ENCODE measurements at places on chromosomes 2 and 18. TPM values are rescaled to one million over a fixed set of nuclear protein-coding genes. Genes with fewer than 3 reads are reported as not detected.

The LTBP1 gene
- 5.1 TPM for total RNA-seq

The AKAIN1 gene
- not detected for total RNA-seq

- DNase-seq, result no peak
Measured at GRCh38 chr2:54867457-54867856, 144.0 kb downstream of the EML6 start.

DNA sequence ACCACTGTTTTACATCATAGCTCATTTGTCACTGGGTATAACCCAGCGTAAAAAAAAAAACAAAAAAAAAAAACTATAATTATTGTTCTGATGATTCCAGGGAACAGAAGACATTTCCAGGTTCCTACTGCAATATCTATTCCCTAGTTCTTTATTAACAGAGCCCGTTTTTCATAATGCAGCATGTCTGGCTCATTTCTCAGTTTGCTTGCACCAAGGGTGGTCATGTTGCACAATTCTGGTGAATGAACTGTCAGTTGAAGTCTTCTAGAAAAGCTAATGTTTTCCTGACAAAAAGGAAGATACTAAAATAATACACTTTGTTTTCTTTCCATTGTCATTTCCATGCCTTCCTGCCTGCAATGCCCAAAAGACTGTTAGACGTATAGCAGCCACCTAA is 180.1 kb downstream of the RDH14 start:
- no peak for DNase-seq

DNA sequence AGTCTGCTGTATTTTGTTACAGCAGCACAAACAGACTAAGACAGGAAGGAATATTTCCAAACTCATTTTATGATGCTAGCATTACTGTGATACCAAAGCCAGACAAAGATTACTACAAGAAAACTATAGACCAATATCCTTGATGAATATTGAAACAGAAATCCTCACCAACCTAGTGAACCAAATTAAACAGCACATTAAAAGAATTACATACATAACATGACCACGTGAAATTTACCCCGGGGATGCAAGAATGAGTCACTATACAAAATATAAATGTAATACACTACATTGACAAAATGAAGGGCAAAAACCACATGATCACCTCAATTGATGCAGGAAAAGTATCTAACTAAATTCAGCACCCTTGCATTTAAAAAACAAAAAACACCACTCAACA is 112.6 kb downstream of the CHN1 start:
- no peak for DNase-seq

GRCh38 chr2:1553671-1554295 is 140.5 kb downstream of the TPO start:
- no peak for DNase-seq

GRCh38 chr2:230267556-230267955 is 42.0 kb downstream of the SP140 start:
- DNase-seq, result no peak
